Liver (tissue), 10 donors: ENCODE measurements at places on chromosomes 2 and 18. TPM values are rescaled to one million over a fixed set of nuclear protein-coding genes. Genes with fewer than 3 reads are reported as not detected.
A peak's percentile ranks its signal among the peaks of the same experiment; 100 is the strongest.

DNA sequence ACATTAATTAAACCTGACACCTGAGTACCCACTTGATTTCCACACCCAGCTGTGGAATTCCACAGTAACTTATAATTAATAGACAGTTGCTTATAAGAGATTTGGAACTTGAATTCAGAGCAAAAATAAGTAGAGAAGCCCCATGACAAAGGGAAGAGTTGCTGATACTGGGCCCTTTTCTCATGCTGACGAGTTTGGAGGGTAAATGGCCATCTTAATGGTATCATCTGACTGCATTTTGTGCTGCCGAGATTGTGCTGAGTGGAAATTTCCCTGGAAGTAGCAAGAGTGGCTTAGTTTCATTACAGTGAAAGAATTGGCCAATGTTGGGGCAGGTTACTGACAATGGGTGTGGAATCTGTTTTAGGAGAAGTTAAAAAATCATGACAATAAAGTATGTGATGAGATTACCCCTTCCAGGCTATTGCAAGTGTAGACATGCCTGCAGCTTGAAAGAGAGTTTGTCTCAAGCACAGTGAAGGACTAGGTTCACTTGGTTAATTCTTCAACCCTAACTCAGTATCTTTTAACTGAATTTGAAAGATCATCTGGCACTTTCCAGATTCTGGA is 49.9 kb downstream of the VSNL1 start:
- H3K27ac ChIP-seq, result no peak overlapping the region
- no peak overlapping the region for H3K4me3 ChIP-seq
- DNase-seq, result no peak
- no peaks in the 10 kb centered on the region for H3K4me1 ChIP-seq
- peaks cover 3% of the 10 kb centered on the region for H3K36me3 ChIP-seq

GRCh38 chr2:44459739-44460138 is 98.0 kb downstream of the CAMKMT start:
- no peaks in the 10 kb centered on the region for H3K36me3 ChIP-seq
- no peak overlapping the region for H3K4me3 ChIP-seq
- peaks cover 2% of the 10 kb centered on the region for H3K4me1 ChIP-seq
- H3K27ac ChIP-seq, result no peak overlapping the region

DNA sequence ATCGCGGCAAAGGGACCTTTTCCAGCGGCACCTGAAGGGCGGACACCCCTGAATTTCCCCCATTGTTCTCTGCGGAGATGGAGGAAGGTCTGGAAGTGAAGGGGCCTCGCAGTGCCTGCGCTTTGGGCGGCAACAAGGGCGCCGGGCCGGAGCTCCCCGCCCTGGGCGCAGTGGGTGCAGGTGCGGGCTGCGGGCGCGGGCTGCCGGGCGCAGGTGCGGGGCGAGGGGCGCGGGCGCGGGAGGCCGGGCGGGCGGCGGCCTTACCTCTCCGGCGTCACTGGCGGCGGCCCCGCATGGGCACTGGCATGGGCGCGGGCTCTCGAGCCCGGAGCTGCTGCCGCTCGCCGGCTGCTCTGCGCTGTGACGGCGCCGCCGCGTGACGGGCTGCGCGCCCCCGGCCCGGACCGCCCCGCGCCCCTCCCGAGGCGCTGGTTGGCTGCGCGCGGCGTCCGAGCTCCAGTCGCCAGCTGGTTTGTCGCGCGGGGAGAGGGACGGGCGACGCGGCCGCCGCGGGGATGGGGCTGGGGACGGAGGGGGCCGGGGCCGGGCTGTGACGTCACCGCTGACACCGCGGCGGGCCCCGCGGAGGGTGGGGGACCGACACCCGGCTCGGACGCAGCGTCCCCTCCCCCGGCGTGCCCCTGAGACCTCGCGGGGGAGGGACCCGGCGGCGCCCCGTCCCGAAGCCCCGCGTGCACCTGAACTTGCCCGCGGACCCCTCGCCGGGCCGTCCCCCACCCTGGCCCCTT is at the start of gene KIF1A:
TSS of gene KIF1A (minus strand) at position 362 of the 749 bp plus-strand sequence. CDS start 22,467 bp downstream, outside the sequence.
- H3K27me3 ChIP-seq, result no peaks in the 10 kb centered on the region
- peaks cover 3% of the 10 kb centered on the region for H3K4me1 ChIP-seq
- no peaks in the 10 kb centered on the region for H3K36me3 ChIP-seq
- no peak within 1 kb of the TSS for H3K4me3 ChIP-seq
- no peak for DNase-seq

- no peaks in the 10 kb centered on the region for H3K27me3 ChIP-seq
- H3K36me3 ChIP-seq, result no peaks in the 10 kb centered on the region
- H3K27ac ChIP-seq, result no peak overlapping the region
- no peak overlapping the region for H3K4me3 ChIP-seq
These were observed 4.1 kb downstream of the MTA3 start for GRCh38 chr2:42572297-42573081.

DNA sequence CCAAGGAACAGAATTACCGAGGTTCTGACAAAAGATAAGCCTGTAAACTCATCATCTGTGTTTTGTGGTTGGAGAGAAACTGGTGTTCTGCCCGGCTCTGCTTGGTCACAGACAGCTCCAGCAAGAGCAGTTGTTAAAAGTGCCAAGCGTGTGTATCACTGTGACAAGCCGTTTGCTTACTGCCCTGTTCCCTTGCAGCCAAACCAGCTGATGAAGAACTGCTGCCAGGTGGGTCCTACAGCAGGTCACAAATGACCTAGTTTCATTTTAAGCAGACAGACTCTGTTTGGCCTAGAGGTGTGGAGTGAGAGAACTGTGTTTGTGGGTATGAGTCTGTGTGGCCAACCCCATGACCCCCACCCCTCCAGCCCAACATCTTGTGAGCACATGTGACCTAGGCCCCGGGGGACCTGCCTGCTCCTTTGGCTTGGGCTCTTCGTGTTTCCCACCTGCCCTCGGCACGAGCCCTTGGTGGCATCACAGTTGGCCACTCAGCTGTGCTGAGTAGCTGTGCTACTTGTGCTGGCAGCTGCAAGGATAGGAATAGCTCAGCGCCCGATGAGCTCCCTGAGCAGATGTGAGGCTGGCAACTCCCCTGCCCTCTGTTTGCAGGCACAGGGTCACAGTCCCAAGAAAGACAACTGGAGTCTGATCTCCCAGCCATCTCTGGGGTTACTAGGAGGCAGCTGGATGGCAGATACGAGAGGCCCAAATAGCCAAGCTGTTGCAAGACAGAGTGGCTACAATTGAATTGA is 9.7 kb downstream of the OXER1 start:
- no peak overlapping the region for H3K4me3 ChIP-seq
- no peaks in the 10 kb centered on the region for H3K27me3 ChIP-seq
- peak overlapping the region; percentile 55 for H3K27ac ChIP-seq
- H3K36me3 ChIP-seq, result no peaks in the 10 kb centered on the region

- no peaks in the 10 kb centered on the region for H3K27me3 ChIP-seq
- H3K4me3 ChIP-seq, result no peak overlapping the region
- H3K27ac ChIP-seq, result no peak overlapping the region
- DNase-seq, result no peak
- no peaks in the 10 kb centered on the region for H3K36me3 ChIP-seq
These were observed 8.9 kb downstream of the ARHGEF4 start for GRCh38 chr2:130845505-130846085.

DNA sequence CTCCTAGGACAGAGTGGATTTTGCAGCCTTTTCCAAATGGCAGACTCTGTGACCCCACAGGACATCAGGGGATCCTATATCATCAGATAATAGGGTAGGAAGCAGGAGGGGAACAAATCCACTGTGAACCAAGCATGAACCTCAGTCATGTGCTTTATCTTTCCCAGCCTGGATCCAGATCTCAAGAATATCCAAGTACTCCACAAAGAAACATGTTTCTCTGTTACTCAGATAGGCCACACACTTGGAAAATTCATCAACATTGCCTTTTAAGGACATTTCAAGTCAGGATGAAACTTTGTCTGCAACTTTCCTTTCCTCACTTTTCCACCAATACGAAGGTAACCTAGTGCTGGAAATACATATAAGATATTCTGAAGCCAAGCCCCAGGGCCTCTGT is 85.8 kb downstream of the RDH14 start:
- H3K27me3 ChIP-seq, result no peaks in the 10 kb centered on the region
- no peaks in the 10 kb centered on the region for H3K4me1 ChIP-seq
- no peak overlapping the region for H3K4me3 ChIP-seq
- no peak for DNase-seq
- H3K27ac ChIP-seq, result no peak overlapping the region
- H3K36me3 ChIP-seq, result no peaks in the 10 kb centered on the region

DNA sequence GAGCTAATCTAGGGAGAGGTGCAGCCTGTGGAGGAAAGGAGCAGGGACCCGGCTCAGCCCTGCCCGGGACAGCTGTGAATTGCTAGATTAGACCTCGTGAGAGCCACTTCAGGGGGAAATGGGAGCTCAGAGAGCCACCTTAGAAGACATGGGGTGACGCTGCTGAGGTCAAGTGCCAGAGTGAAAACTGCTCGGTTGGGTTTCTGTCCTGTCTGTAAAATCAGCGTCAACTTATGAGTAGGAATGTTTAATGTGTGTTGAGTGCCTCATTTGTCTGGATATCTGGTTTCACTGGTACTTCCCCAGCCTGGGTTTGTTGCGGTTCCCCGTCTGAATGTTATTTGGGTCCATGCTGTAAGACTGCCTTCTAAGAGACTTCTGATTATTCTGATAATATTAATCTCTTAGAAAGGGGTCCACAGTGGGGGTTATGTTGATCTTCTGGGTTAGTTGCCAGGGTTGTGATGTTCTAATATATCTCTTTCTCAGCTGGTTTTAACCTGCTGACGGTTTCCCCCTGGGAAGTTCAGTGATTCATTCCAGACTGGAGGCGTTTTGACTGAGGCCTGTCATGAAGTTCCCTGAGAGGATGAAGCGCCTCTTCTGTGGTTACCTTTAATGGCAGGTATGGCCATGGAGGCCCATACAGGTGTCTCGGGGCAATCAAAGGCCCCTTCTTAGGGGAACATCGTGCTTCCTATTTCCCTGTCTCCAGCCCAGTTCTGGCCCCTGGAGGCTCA is 175.9 kb downstream of the SH3RF3 start:
- no peak overlapping the region for H3K27ac ChIP-seq
- no peak overlapping the region for H3K4me3 ChIP-seq
- H3K27me3 ChIP-seq, result no peaks in the 10 kb centered on the region
- DNase-seq, result no peak
- H3K36me3 ChIP-seq, result no peaks in the 10 kb centered on the region

DNA sequence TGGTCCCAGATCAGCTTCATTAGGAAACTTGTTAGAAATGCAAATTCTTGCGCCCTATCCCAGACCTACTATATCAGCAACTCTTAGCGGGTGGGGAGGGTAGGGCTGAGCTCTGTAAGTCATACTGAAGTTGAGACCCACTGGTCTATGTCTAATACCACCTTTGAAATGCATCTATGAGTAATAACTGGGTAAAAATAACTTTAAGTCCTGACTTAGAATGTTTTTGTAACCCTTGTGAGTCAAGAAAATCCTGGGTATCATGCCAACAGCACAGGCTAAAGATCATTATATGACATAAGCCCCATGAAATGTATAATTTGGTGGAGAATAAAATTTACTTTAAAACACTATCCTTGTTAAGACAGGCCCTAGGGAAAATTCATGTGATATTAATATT is 41.4 kb downstream of the PRKD3 start:
- DNase-seq, result no peak
- no peaks in the 10 kb centered on the region for H3K4me1 ChIP-seq
- no peak overlapping the region for H3K27ac ChIP-seq
- H3K4me3 ChIP-seq, result no peak overlapping the region
- peaks cover 2% of the 10 kb centered on the region for H3K36me3 ChIP-seq

- no peak for DNase-seq
- H3K4me1 ChIP-seq, result no peaks in the 10 kb centered on the region
- no peak overlapping the region for H3K27ac ChIP-seq
- no peaks in the 10 kb centered on the region for H3K36me3 ChIP-seq
- no peaks in the 10 kb centered on the region for H3K27me3 ChIP-seq
These were observed 55.1 kb upstream of the SIX3 start for GRCh38 chr2:44886414-44886813.

DNA sequence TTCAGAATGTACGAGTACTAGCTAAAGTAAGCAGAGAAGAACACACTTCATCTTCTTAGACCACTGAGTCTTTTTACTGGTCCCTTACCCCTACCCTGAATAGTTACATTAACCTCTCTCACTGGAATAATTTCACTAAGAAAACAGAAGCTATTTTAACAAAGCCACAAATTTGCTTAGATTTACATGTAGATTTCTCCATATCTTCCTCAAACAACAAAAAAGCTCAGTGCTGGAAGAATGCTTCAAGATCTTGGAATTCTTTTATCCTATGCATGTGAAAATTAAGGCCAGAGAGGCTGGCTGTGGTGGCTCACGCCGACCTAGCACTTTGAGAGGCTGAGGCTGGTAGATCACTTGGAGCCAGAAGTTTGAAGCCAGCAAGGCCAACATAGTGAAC is 35.2 kb downstream of the MOGAT1 start:
- H3K36me3 ChIP-seq, result no peaks in the 10 kb centered on the region
- DNase-seq, result no peak
- H3K4me1 ChIP-seq, result no peaks in the 10 kb centered on the region
- H3K4me3 ChIP-seq, result no peak overlapping the region

- H3K4me1 ChIP-seq, result no peaks in the 10 kb centered on the region
- H3K36me3 ChIP-seq, result no peaks in the 10 kb centered on the region
- H3K4me3 ChIP-seq, result no peak overlapping the region
- no peak overlapping the region for H3K27ac ChIP-seq
These were observed 491.3 kb upstream of the DCC start for GRCh38 chr18:51848702-51849101.

DNA sequence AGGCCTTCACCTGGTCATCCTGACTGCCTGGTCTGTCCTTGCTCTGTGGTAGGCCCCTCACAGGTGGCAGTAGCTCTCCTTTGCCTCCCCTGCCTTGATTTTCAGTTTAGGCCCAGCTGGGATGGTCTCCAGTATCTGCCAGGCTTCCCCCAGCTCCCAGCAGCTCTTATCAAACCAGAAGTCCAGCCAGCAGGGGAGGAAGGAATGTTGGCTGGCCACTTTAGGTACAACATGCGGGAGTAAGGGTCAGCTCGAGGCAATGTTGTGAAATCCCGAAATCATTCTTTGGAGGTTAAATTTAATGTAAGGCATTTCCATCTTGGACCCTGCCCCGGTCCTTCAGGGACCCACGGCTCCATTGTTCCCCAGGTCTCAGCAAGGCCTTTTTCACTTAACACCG is 16.8 kb downstream of the ATP6V1C2 start:
- no peaks in the 10 kb centered on the region for H3K4me1 ChIP-seq
- no peaks in the 10 kb centered on the region for H3K27me3 ChIP-seq
- no peaks in the 10 kb centered on the region for H3K36me3 ChIP-seq
- H3K4me3 ChIP-seq, result no peak overlapping the region

Gene TTLL4
- total RNA-seq, result 14.0 TPM

Gene LRP1B
- 0.84 TPM for total RNA-seq

Gene LYPD6
- 0.42 TPM for total RNA-seq

Gene EFR3B
- 0.33 TPM for total RNA-seq
